HT-29 (cell line): ENCODE measurements at places on chromosomes 5 and 9.

DNA sequence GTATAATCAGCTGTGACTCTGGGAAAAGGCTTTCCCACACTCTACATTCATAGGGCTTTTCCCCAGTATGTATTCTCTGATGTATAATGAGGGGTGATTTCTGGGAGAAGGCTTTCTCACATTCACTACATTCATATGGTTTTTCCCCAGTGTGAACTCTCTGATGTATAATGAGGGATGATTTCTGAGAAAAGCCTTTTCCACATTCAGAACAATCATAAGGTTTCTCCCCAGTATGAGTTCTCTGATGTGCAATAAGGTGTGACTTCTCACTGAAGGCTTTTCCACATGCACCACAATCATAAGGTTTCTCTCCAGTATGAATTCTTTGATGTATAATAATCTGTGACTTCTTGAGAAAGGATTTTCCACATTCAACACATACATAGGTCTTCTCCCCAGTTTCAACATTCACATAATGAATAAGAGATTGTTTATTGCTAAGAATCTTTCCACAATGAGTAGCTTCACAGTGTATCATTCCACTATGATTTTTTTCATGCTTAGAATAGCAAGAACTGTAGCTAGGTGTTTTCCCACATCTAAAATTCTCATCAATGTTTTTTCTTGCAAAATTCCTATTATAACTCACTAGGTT is 26.7 kb upstream of the ZNF300 start:
- DNase-seq: no peak

DNA sequence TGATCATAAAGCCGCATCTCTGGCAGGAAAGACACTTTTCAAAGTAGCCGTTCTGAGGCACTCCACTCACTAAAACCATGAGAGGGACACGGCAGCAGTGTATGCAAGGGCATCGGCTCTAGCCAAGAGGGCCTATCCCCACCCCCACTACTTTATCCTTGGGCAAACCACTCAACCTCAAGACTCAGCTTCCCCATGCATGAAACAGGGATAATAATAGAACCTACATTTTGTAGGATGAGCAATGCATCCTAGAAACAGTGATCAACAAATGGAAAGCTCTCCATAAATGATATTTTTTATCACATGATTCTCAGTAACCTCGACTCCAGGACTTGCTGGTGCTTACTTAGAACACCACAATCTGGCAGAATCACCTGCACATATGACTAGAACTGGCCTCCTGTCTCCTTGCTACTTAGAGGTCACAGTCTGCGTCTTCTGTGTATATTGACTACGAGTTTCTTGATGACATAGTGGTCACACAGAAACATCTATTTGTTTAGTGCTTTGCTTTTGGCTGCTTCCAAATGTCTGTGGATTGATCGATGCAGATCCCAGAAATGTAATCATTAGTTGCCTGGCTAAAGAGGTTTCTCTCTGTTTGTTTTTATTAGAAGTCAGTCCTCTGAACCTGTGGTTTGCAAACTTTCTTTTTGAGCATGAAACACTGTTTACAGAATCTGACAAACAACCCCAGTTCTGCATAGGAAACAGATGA is 102.1 kb downstream of the LHFPL2 start:
- DNase-seq: no peak

- DNase-seq: no peak
Measured at GRCh38 chr9:3960661-3961144, 339.2 kb downstream of the GLIS3 start.

DNA sequence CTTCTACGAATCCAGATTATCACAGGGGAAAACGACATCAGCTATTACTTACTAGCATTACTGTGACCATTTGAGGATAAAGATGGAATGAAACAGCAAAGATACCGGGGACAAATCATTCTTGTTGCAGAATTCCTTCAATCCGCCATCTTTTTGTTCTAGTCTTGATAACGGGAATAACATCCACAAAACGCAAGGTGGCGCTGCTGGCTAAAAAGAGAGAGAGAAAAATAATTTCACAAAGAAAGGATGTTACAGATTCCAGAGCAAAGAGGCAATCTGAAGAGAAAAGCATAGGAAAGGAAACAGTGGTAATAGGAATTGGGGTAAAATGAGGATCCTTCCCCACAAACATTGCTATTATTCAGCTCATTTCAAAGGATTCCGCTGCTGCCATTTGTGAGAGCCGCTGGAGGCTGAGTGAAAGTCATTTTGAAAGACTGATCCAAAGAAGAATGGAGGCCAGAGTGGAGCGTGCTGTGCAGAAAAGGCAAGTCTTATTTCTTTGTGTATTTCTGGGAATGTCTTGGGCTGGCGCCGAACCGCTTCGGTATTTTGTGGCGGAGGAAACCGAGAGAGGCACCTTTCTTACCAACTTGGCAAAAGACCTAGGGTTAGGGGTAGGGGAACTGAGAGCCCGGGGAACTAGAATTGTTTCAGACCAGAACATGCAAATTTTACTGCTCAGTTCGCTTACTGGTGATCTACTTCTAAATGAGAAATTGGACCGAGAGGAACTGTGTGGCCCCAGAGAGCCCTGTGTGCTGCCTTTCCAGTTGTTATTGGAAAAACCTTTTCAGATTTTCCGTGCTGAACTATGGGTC is at the start of gene PCDHB7:
PCDHB7 (plus strand) TSS at position 264 of the 824 bp plus-strand sequence; CDS start at position 456, 192 bp downstream.
- DNase-seq: peak; percentile 16

DNA sequence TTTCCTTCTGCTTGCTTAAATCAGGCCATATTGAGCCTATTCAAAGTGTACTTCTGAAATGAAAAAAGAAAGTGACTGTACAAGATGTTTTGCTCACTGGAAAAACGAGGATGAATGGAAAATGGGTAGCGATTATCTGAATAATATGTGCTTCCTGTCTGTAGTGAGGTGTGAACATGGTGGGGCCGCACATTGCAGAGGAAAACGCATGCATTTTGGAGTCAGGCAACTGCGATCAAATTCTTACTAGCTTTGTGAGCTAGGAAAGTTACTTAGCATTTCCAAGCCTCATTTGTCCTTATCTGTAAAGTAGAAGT is 73.0 kb upstream of the PRSS3 start:
- DNase-seq: no peak
